ENCODE measurements at places on chromosomes 6 and 20.

GRCh38 chr6:22437665-22438064 is 131.7 kb upstream of the HDGFL1 start:
- DNase-seq, result no peak

DNA sequence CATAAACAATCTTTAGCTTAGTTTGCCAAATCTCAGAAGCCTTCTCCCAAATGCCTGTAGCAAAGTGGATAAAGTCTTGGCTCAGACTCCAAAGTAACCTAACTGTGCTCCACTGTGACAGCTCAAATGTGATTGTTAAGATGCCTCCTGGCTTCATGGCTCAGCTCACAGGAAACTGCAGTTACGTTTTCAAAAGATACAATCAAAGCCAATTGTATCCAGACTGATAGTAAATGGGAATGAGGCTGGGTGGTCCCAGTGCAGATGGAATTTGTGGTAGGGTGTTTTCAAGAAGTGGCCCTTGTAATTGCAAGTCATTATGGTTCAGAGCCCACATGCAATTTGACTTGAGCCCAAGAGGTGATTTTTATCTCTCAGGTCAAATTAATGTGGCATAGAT is 151.2 kb upstream of the TAB2 start:
- no peak for DNase-seq

DNA sequence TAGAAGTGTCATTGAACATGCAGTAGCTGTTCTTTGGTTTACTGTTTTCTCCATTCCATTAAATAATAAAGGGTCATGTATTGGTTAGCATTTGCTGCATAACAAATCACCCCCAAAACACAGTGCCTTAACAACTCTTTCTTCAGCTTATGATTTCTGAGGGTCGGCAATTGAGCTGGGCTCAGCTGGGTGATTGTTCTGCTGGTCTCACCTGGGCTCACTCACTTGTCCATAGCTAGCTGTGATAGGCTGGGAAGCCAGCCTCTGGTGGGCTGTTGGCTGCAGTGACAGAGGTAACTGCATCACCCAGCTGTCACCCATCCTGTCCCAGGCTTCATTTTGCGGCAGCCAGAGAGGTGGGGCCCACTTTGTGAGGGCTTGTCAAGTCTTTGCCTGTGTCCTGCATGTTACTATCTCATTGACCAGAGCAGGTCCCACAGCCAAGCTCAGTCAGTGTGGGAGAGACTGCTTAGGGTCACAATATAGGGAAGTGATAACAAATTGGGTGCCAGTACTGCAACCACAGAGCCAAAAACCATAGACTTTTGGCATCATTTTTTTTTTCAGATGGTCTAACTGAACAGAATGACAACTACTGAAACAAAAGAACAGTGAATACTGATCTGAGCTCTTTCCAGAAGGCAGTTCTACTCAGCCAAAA is 76.9 kb downstream of the SYNDIG1 start:
- no peak for DNase-seq

- no peak for DNase-seq
Measured at GRCh38 chr20:14375416-14375985, 38.1 kb upstream of the FLRT3 start.

GRCh38 chr20:57811374-57812020 is 101.7 kb upstream of the PMEPA1 start:
- DNase-seq, result no peak

- DNase-seq, result no peak
Measured at GRCh38 chr20:43046966-43047365, 142.7 kb downstream of the PTPRT start.

DNA sequence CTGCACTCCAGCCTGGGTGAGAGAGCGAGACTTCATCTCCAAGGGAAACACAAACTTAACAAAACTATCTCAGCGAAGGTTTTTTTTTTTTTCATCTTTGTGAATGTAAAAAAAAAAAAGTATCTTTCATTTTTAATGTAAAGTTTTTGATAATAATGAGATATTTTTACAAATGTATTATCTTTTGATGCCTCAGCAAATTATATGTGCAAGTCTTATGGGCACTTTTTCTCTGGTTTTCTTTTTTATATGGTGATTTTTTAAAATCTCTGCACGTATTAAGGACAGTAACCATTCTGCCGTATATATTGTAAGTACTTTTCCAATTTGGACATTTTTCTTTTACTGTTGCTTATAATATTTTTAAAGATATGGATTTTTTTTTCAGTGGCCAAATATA is 76.8 kb downstream of the MAFB start:
- no peak for DNase-seq

GRCh38 chr20:51961964-51962761 is 159.8 kb upstream of the SALL4 start:
- no peak for DNase-seq

All from T follicular helper cell (primary cell).